Type B pancreatic cell (in vitro differentiated cells): ENCODE measurements at places on chromosomes 4 and X. TPM values are rescaled to one million over a fixed set of nuclear protein-coding genes. Genes with fewer than 3 reads are reported as not detected.
A peak's percentile ranks its signal among the peaks of the same experiment; 100 is the strongest.

DNA sequence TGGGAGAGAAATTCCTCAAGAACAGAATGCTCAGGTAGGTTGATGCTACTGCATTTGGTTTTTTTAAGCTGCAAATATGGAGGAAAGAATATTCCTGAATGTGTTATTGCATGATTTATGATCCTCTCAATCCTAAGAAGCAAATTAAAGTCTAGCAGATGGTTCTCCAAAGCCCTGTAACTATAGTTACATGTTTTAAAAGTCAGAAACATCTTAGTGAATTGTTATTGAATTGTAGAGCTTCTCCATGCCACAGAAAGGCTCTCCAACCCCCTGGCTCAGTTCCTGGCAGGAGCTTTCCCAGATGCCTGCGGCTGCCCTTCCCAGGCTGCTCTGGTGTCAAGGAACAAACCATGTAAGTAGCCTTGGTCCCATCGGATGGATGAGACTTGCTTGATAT, 227.8 kb upstream of the GATB start:
- no peak overlapping the region for H3K4me3 ChIP-seq
- peaks cover 26% of the 10 kb centered on the region for H3K27me3 ChIP-seq
- H3K36me3 ChIP-seq, result no peaks in the 10 kb centered on the region
- DNase-seq, result no peak
- H3K4me1 ChIP-seq, result peaks cover 17% of the 10 kb centered on the region
- H3K27ac ChIP-seq, result no peak overlapping the region

- H3K4me3 ChIP-seq, result no peak overlapping the region
- no peaks in the 10 kb centered on the region for H3K36me3 ChIP-seq
- no peak for DNase-seq
- H3K27me3 ChIP-seq, result no peaks in the 10 kb centered on the region
These were observed 98.4 kb downstream of the AREG start for GRCh38 chr4:74543231-74543781.

DNA sequence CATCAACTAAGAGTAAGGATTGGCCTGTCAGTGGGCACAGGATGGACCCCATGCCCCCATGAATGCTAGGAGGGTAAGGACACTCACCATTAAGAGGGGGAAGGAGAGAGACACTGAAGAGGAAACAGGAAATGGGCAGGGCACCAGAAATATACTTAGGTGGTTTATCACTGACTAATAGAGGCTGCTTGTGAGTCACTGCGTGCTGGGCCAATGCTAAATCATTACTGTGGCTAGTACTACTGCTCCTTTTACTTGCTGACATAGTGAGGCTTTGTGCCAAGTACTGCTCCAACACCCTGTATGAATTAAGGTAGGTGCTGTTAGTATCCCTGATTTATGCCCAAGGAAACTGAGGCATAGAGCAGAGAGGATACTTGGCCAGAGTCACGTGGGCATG, 130.4 kb upstream of the FRMPD4 start:
- no peak overlapping the region for H3K4me3 ChIP-seq
- no peaks in the 10 kb centered on the region for H3K27me3 ChIP-seq
- DNase-seq, result no peak
- H3K4me1 ChIP-seq, result no peaks in the 10 kb centered on the region

- H3K27ac ChIP-seq, result no peak overlapping the region
- no peak overlapping the region for H3K4me3 ChIP-seq
- no peaks in the 10 kb centered on the region for H3K4me1 ChIP-seq
- H3K36me3 ChIP-seq, result no peaks in the 10 kb centered on the region
- no peak for DNase-seq
These were observed 78.8 kb upstream of the BANK1 start for GRCh38 chr4:101711590-101712260.

DNA sequence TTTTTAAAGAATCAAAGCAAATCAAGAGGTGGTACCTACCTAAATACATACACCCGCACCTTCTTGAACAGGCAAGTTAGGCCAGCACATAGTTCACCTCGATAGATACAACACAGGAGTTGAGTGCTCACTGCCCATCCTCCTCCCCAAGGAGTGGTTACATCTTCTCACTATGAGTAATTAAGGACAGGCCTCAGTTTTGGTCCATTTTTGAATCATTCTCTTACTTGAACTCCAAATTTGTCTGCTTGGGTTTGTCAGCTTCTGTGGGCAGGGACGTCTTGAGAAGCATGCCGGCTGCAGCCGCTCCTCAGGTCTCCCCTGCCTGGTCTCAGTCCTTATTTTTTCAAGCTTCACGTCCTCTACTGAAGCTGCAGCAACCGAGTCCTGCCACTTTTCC, 190.6 kb upstream of the RBPJ start:
- no peak for DNase-seq
- no peaks in the 10 kb centered on the region for H3K36me3 ChIP-seq
- H3K27me3 ChIP-seq, result no peaks in the 10 kb centered on the region
- H3K4me1 ChIP-seq, result no peaks in the 10 kb centered on the region
- H3K4me3 ChIP-seq, result no peak overlapping the region
- H3K27ac ChIP-seq, result no peak overlapping the region

- H3K27ac ChIP-seq, result no peak overlapping the region
- no peak overlapping the region for H3K4me3 ChIP-seq
- no peaks in the 10 kb centered on the region for H3K4me1 ChIP-seq
- H3K27me3 ChIP-seq, result no peaks in the 10 kb centered on the region
These were observed 1411.2 kb downstream of the RAPGEF2 start for GRCh38 chr4:160514126-160514525.

GRCh38 chr4:185702147-185702663, 109.8 kb downstream of the SORBS2 start:
- H3K4me3 ChIP-seq, result no peak overlapping the region
- no peak overlapping the region for H3K27ac ChIP-seq
- no peaks in the 10 kb centered on the region for H3K36me3 ChIP-seq
- peaks cover 9% of the 10 kb centered on the region for H3K4me1 ChIP-seq
- peaks cover 3% of the 10 kb centered on the region for H3K27me3 ChIP-seq

GRCh38 chr4:128862608-128863311, 53.3 kb downstream of the JADE1 start:
- no peaks in the 10 kb centered on the region for H3K27me3 ChIP-seq
- peaks cover 29% of the 10 kb centered on the region for H3K4me1 ChIP-seq
- H3K36me3 ChIP-seq, result peaks cover 39% of the 10 kb centered on the region
- H3K27ac ChIP-seq, result peak overlapping the region; percentile 22
- no peak for DNase-seq

GRCh38 chr4:8427262-8427661, 13.3 kb downstream of the ACOX3 start:
- H3K4me3 ChIP-seq, result peak overlapping the region; percentile 96
- H3K27me3 ChIP-seq, result no peaks in the 10 kb centered on the region
- H3K36me3 ChIP-seq, result peaks cover 3% of the 10 kb centered on the region
- peaks cover 29% of the 10 kb centered on the region for H3K4me1 ChIP-seq
- peak overlapping the region; percentile 79 for H3K27ac ChIP-seq

DNA sequence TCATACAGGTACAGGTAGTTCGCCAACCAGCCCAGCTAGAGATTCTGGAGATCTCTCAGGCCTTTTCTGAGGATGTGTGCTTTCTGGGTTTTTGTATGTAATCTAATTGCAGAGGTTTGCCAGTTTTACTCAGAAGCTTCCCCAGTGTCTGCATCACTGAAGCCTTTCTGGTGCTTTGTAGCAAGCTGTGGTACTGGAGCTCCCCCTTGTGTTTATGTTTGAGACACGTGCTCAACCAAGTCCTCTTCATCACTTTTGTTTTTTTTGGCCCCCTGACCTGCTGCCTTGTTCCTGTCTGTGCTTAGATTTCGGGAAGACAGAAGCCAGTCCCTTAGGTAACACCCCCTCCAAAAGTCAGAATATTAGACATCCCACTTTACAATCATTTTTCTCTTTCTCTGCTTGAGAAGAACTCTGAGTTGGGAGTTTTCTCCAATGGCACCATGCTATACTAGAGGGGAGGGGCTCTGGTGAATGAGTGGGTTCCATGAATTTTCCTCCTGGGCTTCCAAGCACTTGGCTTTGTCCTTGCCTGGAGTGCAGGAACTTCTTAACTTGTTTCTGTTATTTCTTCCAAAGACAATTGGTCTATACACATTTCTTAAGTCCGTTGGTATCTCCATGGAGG, 128.4 kb upstream of the TBC1D9 start:
- H3K4me1 ChIP-seq, result peaks cover 4% of the 10 kb centered on the region
- no peaks in the 10 kb centered on the region for H3K27me3 ChIP-seq
- H3K36me3 ChIP-seq, result peaks cover 20% of the 10 kb centered on the region
- no peak overlapping the region for H3K4me3 ChIP-seq

- H3K36me3 ChIP-seq, result peaks cover 13% of the 10 kb centered on the region
- no peak overlapping the region for H3K27ac ChIP-seq
- no peak for DNase-seq
- peaks cover 4% of the 10 kb centered on the region for H3K4me1 ChIP-seq
These were observed 510 bp downstream of the HMGB3 start for GRCh38 chrX:150983521-150984168.

DNA sequence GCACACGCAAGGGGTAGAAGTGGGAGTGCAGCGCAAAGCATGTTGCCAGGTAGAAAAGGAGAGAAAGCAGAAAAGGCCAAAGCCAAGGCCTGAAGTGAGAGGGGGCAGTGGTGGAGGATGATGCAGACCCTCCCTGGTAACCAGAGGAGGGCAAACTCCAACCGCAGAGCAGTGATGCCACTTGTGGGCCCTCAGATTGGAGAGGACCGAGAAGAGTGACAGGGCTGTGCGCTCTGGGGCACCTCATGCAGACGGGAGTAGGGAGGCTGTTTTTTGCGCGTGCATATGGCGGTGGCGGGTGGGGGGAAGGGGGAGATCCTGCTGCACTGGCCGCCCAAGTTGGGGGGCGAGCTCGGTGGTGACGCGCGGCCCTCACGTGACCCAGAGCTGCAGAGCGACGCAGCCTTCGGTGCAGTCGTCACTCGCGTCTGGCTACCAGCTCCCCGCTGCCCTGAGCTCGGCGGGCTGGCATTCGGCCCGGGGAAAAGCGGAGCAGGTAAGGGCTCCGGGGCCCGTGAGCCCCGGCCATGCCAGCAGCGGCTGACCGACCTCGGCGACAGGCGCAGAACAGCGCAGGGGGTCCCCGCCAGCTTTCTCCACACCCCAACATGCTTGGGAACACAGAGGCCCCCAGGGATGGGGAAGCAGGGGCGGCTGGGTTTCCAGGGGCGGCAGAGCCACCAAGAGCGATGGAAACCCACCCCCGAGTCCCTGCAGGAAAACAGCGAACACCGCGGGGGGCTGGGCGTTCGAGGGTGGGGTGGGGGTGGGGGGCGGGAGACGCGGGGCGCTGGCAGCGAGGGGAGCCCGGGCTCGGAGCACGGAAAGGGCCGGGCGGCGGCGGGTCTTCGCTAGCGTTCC, at the start of gene BEX3:
BEX3 (plus strand) TSS at position 421 of the 861 bp plus-strand sequence. CDS start 984 bp downstream, outside the sequence.
- no peaks in the 10 kb centered on the region for H3K4me1 ChIP-seq
- peak within 1 kb of the TSS; percentile 91 for H3K27ac ChIP-seq
- H3K27me3 ChIP-seq, result no peaks in the 10 kb centered on the region
- peak; percentile 80 for DNase-seq
- H3K4me3 ChIP-seq, result peak within 1 kb of the TSS; percentile 92
- H3K36me3 ChIP-seq, result peaks cover 5% of the 10 kb centered on the region

DNA sequence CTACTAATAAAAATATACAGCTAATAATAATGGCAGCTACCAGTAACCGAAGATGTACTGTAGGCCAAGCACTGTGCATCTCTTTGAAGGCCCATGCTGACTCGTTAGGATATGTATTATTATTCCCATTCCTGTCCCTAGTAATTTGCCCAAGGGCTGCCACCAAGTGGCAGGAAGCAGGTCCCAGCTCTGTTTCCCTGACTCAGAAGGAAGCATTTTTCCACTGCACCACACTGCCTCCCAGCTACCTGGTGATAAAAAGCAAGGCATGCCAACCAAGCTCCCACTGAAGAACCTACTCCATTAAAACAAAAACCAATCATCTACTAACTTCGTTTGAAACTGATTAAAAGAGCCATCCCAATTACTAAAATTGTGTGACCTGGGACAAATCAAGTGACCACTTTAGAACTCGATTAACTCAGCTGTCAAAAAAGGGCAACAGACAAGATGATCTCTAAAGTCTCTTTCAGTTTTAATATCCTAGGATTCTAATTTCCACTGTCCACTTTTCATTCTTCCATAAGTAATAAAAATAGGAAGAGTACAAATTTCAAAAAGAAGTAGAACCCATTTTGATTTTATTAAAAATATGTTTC, 24.3 kb upstream of the PGM2 start:
- H3K4me3 ChIP-seq, result no peak overlapping the region
- H3K36me3 ChIP-seq, result no peaks in the 10 kb centered on the region
- H3K27ac ChIP-seq, result peak overlapping the region; percentile 6
- H3K4me1 ChIP-seq, result peaks cover 15% of the 10 kb centered on the region
- DNase-seq, result no peak

DNA sequence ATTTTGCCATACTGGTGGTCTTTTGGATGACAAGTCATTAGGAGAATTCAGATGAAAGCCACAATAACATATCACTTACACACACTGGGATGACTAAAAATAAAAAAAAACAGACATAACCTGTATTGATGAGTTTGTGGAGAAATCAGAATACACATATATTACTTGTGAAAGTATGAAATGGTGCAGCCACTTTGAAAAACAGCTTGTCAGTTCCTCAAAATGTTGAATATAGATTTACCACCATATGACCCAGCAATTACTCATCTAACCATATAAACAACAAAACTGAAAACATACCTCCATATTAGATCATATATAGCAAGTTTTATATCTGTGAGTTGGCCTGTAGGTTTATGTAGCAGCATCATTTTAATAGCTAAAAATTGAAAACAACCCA, 608.7 kb downstream of the TLL1 start:
- no peaks in the 10 kb centered on the region for H3K27me3 ChIP-seq
- H3K4me3 ChIP-seq, result no peak overlapping the region
- no peaks in the 10 kb centered on the region for H3K4me1 ChIP-seq
- H3K27ac ChIP-seq, result no peak overlapping the region
- no peak for DNase-seq

- H3K27me3 ChIP-seq, result no peaks in the 10 kb centered on the region
- H3K4me3 ChIP-seq, result no peak overlapping the region
- H3K36me3 ChIP-seq, result peaks cover 13% of the 10 kb centered on the region
These were observed 54.2 kb downstream of the EDNRA start for GRCh38 chr4:147535124-147535523.

GRCh38 chrX:39248330-39248729, 447.1 kb downstream of the MID1IP1 start:
- H3K36me3 ChIP-seq, result peaks cover 3% of the 10 kb centered on the region
- DNase-seq, result no peak

- no peak overlapping the region for H3K4me3 ChIP-seq
- peaks cover 16% of the 10 kb centered on the region for H3K4me1 ChIP-seq
- H3K27me3 ChIP-seq, result no peaks in the 10 kb centered on the region
- no peak overlapping the region for H3K27ac ChIP-seq
- no peaks in the 10 kb centered on the region for H3K36me3 ChIP-seq
These were observed 2.4 kb downstream of the TFDP3 start for GRCh38 chrX:133215747-133216146.

DNA sequence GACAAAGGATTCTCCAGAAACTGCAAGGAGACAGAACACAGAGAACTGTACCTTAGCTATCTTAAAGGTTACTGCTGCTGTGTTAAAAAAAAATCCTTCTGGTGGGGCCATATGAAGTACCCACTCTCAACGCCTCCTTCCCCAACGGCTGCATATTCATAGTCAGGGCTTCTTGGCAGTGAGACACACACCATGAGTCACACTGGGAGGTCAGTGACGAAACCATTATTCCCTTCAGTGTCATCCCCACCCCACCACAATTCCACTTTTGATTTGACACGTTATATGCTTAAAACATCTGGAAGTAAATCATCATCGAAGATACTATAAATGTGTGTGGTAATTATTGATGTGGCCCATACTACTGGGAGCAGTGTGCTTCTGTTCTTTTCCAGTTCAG, 271.5 kb downstream of the LDB2 start:
- no peak overlapping the region for H3K27ac ChIP-seq
- no peaks in the 10 kb centered on the region for H3K27me3 ChIP-seq
- no peak for DNase-seq
- no peaks in the 10 kb centered on the region for H3K4me1 ChIP-seq
- H3K4me3 ChIP-seq, result no peak overlapping the region

Gene SSX1
- total RNA-seq, result not detected in 2 replicates

Gene TRIM61
- total RNA-seq, result 2.1 and 2.6 TPM in 2 replicates

Gene ENAM
- total RNA-seq, result 0.17 and 0.41 TPM in 2 replicates

Gene C4orf51
- total RNA-seq, result not detected in 2 replicates

Gene CXorf65
- not detected in 2 replicates for total RNA-seq

Gene UGT2B11
- total RNA-seq, result 0.56 and 1.2 TPM in 2 replicates

Gene FAM149A
- 9.3 and 9.9 TPM in 2 replicates for total RNA-seq

Gene GPR119
- total RNA-seq, result 11.9 and 21.9 TPM in 2 replicates
